ENCODE measurements at places on chromosomes 6 and 20.

- peak; percentile 23 for DNase-seq
Measured at GRCh38 chr6:106966671-106967640, 7.6 kb downstream of the CD24 start.

DNA sequence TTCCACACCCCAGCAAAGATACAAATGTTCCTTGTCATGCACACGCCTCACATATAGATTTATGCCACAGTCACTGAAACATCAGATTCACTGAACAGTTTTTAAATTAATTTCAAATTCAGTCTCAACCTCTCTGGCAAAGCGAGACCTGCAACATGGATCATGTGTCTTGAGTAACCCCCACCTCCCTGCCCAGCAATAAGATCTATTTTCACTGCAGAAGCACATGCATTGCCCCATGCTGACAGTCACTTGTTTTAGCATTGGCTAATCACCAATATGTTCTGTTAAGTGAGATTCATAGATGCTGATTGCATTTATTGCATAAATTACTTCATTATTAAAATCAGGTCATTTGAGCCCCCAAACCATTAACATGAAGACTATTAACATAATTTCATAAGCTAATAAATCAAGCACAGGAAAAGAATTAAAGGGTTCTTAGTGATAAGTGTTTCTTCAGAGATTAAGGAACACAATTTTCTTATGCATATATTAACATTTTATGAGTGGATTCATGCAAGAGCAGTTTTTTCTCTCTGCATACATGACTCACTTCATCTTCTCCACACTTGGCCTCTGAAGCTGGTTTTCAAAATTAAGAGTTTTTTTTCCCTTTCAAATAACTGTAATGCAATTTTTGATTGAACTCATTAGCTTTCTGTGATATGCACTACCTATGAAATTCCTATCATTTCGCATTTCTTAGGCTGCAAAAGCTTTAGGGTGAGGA, 173.2 kb upstream of the SOX4 start:
- no peak for DNase-seq

GRCh38 chr20:21262812-21263211, 40.3 kb upstream of the XRN2 start:
- DNase-seq: peak; percentile 32

GRCh38 chr6:126716826-126717509, 377.1 kb downstream of the CENPW start:
- DNase-seq: peak; percentile 77

DNA sequence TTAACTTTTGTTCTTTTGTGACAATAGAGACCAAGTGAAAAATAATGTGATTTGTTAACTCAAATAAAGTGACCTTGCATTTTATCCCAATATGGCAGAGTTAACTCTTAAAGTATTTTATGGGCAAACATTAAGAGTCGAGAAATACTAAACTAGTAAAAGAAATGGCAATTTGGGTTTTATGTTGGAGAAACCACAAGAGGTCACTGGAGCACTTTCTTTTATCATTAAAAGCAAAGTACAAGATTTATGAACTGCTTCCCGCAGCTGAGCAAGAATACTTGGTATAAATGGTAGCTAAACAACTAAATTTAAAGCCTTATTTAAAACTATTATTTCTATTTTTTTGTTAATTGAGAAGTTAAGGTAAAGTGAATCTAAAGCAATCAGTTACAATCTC, 33.5 kb upstream of the MCM9 start:
- peak; percentile 32 for DNase-seq

- DNase-seq: peak; percentile 81
Measured at GRCh38 chr20:60050193-60050947, 92.1 kb downstream of the CDH26 start.

DNA sequence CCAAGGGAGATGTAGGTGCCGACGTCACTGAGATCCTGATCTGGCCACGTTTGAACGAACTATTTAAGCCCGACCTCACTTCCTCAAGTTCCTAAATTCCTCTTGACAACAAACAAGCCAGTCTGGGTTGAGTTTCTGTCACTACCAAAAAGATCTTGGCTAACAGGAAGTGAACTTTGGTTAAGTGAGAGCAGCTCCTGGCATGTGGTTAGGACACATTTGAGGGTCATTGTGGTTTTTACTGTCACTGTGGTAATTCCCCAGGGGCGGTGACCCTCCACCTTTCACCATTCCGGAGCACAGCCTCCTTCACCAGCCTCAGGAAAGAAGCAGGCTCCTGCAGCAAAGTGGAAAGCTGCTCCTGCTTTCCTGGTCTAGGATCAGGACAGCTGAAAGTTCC, 43.1 kb upstream of the ZNF831 start:
- DNase-seq: no peak

DNA sequence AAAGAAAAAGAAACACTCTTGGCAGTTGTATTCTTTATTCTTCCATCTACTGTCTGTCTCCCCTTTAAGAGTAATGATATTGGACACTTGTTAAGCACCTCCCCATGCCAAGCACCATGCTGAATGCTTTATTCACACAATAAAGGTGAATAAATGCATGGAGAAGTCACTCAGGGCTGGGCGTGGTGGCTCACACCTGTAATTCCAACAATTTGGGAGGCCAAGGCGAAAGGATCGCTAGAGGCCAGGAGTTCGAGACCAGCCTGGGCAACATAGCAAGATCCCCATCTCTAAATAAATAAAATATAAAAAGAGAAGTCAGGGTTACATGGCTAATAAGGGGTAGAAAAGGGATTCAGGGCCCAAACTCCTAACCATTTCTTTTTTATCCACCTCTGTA, 32.1 kb downstream of the CEP250 start:
- no peak for DNase-seq

- DNase-seq: no peak
Measured at GRCh38 chr6:10771371-10771894, 23.8 kb downstream of the TMEM14B start.

GRCh38 chr20:24479595-24479994, 10.2 kb downstream of the SYNDIG1 start:
- DNase-seq: no peak

- DNase-seq: peak; percentile 93
Measured at GRCh38 chr6:90222724-90223198, 73.9 kb downstream of the BACH2 start.

DNA sequence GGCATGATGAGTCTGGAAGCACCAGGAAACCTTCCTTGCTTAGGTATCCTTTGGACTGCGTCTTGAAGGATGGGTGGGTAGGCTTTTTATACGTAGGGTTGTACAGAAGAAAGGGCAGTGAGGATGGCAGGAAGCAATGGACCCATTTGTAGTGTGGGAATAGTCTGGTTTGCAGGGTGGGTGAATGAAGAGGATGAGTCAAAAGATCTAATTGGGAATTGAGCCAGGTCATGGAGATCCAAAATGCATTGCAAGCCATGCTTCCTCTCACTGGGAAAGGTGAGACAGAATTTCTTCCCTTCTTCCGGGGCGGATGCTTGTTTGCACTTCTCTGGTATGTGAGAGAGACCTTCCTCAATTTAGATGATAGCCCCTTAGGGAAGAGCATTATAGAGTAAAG, 10.1 kb upstream of the BTBD3 start:
- DNase-seq: peak; percentile 80

DNA sequence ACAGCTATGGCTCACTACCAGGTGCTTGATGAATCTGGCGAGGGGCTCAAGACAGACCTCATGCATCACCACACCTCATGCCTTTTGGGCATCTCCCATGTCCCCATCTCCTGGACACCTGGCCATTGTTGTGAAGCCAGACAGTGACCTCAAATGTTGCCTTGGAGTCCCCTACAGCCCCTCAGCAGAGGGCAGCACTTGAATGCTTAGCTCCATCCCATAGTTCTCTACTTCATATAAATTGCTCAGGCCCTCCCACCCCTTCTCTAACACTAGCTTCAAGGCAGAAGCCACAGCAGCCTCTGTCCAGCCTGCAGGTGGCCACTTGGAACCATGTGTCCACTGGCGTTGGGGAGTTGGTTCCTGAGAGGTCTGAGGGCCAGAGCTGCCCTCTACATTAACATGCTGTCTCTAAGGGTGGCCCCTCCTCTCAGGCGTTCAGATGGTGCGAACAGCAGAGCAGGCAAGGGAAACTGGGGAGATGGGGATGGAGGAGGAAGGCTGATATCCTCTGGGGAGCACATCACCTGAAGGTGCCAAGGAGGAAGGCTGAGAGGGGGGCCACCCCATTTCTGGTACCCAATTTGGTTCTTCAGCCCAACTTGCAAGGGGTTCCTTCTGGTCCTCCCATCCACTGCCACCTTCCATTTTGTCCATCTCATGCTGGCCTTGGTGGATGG, 31.3 kb downstream of the MOCS1 start:
- no peak for DNase-seq

DNA sequence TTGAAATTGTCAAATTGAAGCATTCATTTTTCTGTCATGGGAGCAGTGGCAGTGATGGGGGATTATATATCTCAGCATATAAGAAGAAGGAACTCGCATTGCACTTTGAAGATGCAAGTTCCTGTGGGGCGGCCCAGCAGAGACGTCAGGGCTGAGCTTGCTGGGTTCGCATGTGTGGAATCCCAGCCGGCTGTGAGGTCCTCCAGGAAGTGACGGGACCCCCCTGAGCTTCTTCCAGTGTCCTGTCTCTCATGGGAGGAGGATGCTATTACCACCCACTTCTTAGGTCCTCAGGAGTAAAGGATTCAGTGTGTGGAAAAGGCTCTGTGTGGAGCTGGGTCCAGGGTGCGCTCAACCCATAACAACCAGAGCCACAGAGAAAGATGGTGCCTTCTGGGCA, 201.2 kb downstream of the CDH4 start:
- DNase-seq: no peak
